ENCODE measurements at places on chromosomes 7 and 10. TPM values are rescaled to one million over a fixed set of nuclear protein-coding genes. Genes with fewer than 3 reads are reported as not detected.

GRCh38 chr10:103111031-103111917, 81.8 kb downstream of the NT5C2 start:
- H3K27me3 ChIP-seq: no peaks in the 10 kb centered on the region
- no peak for DNase-seq
- H3K36me3 ChIP-seq: no peaks in the 10 kb centered on the region
- no peak overlapping the region for H3K4me3 ChIP-seq

GRCh38 chr7:132140341-132140740, 435.9 kb downstream of the PLXNA4 start:
- no peak for DNase-seq
- H3K36me3 ChIP-seq: no peaks in the 10 kb centered on the region
- no peak overlapping the region for H3K4me3 ChIP-seq
- no peaks in the 10 kb centered on the region for H3K4me1 ChIP-seq
- no peak overlapping the region for H3K27ac ChIP-seq

The OR2A42 gene
- not detected for total RNA-seq

DNA sequence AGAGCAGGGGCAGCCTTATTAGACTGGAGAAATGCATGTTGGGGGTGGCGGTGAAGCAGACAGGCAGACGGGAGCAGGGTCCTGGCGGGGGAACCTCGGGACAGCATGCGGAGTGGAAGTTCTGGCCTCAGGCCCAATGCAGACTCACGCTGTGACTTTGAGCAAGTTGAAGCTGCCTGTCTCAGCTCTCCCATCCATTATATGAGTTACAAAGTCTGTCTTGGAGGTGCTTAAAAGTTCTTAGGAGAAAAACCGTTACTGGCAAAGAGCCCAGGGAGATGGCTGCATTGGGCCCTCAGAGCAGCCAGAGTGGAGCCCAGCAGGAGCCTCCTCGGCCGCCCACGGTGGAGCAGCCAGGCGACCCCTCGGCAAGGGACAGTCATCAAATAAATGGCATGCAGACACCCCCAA, 509.5 kb downstream of the PLXNA4 start:
- no peak overlapping the region for H3K27ac ChIP-seq
- no peaks in the 10 kb centered on the region for H3K36me3 ChIP-seq
- peaks cover 10% of the 10 kb centered on the region for H3K27me3 ChIP-seq
- no peak for DNase-seq

GRCh38 chr7:2125931-2126330, 106.8 kb downstream of the MAD1L1 start:
- no peak for DNase-seq
- H3K4me3 ChIP-seq: no peak overlapping the region
- H3K36me3 ChIP-seq: no peaks in the 10 kb centered on the region

DNA sequence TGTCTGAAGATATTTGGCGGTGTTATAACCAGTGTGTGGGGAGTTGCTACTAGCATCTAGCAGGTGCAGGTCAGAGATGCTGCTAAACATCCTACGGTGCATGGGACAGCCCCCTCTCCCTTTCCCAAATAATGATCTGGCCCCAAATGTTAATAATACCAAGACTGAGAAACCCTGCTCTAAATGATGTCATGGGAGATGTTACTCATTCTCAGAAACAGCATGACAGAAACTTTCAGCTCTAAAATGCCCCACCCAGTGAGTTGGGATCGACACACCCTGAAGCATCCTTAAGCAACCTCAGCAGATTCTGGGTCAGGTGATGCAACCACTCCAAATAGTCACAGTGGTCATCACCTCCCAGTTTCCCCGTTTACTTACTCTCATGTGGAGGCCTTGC, 108.8 kb upstream of the MPP7 start:
- no peaks in the 10 kb centered on the region for H3K36me3 ChIP-seq
- no peak for DNase-seq
- H3K27me3 ChIP-seq: peaks cover 45% of the 10 kb centered on the region
- H3K4me3 ChIP-seq: no peak overlapping the region

DNA sequence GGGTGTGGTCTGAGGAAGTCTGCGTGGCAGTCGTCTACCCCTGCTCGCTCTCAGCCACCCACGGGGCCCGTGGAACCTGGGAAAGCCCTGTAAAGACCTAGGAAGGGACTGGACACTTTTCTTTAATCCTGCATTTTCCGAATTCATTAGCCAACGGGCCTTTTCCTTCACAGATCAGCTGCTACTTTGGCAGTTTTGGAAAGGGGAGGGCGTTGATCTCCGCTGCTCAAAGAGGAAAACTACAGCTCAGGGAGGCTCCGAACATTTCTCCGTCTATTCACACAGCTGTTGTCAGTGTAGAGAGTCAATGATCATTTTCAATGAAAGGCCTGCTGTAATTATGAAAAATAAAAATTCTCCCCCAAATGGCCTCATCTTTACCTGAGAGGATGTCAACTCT, 450.1 kb upstream of the MKI67 start:
- no peaks in the 10 kb centered on the region for H3K4me1 ChIP-seq
- H3K36me3 ChIP-seq: no peaks in the 10 kb centered on the region
- H3K27ac ChIP-seq: no peak overlapping the region
- DNase-seq: no peak
- no peak overlapping the region for H3K4me3 ChIP-seq

The FXYD4 gene
- total RNA-seq: not detected

The RADIL gene
- 0.19 TPM for total RNA-seq

The LIPK gene
- not detected for total RNA-seq

Measured in natural killer cell treated with Interleukin-12 subunit alpha and Interleukin-12 subunit beta and Interleukin-15 and Interleukin-18, amount 100 ng/mL, for 72 hours (primary cell).